ENCODE measurements at places on chromosomes 7 and 10.

- no peak for DNase-seq
Measured at GRCh38 chr7:116229366-116229765, 19.0 kb downstream of the TES start.

DNA sequence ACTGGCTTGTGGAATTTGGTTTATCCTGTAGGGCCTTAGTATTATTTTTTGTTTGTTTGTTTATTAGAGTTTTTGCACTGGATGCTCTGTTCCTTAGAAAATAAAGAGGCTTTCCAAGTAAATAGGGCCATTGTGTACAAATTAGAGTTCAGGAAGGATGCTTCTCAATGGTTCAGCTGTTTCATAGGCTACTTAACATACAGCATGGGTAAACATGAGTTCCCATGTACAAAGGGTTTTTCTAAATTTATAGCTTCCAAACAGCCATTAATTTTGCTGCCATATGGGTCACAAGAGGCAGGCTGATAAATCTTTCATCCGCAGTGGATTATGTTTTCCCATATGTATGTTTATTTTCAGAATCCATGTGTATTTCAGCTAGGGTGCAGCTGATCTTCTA, 121.6 kb upstream of the WDR11 start:
- no peak for DNase-seq

- peak; percentile 16 for DNase-seq
Measured at GRCh38 chr7:19984231-19984632, 210.8 kb upstream of the TMEM196 start.

GRCh38 chr10:13813550-13813949, 226.8 kb downstream of the PRPF18 start:
- DNase-seq: no peak

GRCh38 chr10:110172155-110172554, 35.2 kb upstream of the MXI1 start:
- no peak for DNase-seq

- DNase-seq: no peak
Measured at GRCh38 chr7:1800902-1801301, 130.8 kb downstream of the ELFN1 start.
